ENCODE measurements at places on chromosomes 1 and 21.

GRCh38 chr1:227169343-227169742, 148.9 kb downstream of the CDC42BPA start:
- no peak for DNase-seq

- no peak for DNase-seq
Observed at GRCh38 chr1:79193211-79194079, 186.9 kb upstream of the ADGRL4 start.

DNA sequence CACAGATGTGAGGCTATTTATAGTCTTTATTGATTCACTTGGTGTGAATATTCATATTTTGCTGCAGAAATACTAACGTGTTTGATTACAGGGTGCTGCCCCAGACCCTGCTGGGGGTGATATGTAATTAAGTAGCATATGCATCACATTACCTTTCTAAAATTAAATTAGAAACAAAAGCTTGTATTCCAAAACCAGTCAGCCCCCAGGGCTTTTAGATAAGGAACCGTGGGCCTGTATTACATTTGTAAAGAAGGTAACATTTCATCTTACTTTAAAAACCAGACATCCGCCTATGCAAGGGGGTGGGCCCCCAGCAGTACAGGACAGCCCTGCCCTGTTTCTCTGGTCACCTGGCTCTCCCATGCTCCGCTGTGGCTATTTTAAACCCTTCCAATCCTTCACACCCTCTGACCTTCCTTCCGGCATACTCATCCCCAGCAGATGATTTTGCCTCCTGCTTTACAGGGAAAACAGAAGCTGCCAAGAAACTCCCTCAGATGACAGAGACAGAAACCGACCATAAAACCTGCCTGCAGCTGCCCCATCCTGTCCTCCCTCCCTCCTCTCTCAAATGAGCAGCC, 22.0 kb upstream of the KCNC4 start:
- DNase-seq, result no peak

- DNase-seq, result no peak
Observed at GRCh38 chr1:242639104-242639503, 114.6 kb upstream of the PLD5 start.

DNA sequence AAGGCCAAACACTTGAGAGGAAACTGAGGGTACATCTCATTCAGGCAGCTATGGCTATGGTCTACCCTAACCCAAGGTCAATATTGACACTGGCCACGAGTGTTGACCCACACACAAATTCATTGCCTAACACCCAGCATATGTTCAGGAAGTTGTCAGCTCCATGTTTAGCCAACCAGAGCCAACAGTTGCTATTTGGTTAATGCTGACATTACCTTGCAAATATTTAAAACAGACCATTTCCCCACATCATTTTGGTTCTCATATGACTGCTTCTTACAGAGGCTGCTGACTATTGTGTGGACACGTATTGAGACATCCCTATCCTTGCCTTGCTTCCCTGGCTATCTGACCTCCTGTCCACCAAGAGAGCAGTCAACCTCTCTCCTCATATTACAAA, 97.3 kb downstream of the LMX1A start:
- DNase-seq, result no peak

DNA sequence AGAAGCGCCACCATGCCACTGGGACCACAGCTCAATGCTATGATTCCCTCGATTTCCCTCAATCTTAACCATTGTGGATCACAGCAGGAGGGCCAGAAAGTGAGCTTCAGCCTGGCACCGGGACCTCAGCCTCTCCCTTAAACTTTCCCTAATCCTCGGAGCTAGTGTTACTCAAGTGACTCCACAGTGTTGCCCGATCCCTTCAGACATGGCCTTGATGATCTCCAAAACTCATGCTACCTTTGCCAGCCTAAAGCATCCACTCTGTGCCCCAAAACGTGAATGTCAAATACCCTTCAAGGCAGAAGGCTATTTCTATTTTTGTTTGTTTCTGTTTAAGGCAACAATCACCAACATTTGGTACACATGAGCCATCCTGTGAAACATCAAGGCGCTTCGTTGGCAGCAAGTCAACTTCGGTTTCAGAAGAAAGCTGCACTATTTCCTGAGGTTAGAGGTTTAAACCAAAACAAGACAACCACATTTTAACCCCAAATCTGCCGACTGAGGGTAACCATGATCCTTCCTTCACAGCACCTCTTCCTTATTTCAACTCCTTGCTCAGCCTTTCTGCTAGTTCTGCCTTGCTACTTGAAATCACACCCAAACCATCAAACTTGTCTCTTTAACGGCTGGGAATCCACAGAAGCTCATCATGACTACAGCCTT, 94.4 kb upstream of the KRTAP19-8 start:
- DNase-seq, result peak; percentile 52

GRCh38 chr1:185861630-185862029, 127.4 kb downstream of the HMCN1 start:
- no peak for DNase-seq

DNA sequence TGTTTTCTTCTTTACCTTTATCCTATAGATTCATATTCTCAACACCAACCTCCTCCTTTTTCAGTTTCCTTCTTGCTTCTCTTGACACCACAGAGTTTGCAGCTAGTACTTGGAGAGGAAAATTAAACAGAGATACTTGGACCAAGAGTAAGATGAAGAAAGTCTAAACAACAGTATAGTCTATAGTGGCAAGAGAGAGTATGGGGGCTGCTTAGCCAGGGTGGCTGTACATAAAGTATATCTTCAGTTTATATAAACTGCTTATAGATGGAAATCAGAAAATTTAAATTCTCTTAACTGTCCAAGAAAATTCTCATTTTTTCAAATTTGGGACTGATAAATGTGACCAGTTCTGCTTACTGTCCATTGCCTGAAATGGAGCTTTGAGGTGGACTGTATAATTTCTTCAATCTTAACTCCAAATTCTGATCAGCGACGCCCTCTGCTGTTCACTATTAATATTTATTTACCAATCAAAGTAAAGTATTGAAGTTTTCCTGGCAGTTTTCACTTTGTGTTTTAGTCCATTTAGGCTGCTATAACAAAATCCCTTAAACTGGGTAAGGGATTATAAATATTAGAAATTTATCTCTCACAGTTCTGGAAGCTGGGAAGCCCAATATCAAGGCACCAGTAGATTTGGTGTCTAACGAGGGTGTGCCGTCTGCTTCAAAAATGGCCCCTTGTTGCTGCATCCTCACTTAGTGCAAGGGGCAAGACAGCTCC, 14.8 kb upstream of the METTL18 start:
- DNase-seq, result peak; percentile 13

- no peak for DNase-seq
Observed at GRCh38 chr1:61254634-61255357, 172.4 kb downstream of the NFIA start.

GRCh38 chr1:167673265-167673664, 43.2 kb downstream of the RCSD1 start:
- DNase-seq, result no peak

DNA sequence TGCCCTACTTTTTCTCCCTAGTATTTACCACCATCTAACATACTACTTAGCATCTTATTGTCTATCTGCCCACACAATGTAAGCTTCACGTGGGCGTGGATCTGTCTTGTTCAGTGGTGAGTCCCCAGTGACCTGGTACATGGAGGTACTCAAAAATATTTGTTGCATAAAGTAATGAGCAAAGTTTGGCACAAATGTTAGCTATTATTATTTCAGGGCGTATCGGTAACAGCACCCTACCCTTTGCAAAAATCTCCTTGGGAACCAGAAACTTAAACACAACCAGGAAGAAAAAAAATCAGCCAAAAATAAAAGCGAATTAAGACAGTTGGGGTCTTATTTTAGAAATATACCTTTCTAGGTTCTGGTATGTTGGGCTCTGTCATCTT, 454 bp upstream of the NENF start:
- no peak for DNase-seq

- DNase-seq, result no peak
Observed at GRCh38 chr1:113456967-113457366, 66.7 kb downstream of the MAGI3 start.

DNA sequence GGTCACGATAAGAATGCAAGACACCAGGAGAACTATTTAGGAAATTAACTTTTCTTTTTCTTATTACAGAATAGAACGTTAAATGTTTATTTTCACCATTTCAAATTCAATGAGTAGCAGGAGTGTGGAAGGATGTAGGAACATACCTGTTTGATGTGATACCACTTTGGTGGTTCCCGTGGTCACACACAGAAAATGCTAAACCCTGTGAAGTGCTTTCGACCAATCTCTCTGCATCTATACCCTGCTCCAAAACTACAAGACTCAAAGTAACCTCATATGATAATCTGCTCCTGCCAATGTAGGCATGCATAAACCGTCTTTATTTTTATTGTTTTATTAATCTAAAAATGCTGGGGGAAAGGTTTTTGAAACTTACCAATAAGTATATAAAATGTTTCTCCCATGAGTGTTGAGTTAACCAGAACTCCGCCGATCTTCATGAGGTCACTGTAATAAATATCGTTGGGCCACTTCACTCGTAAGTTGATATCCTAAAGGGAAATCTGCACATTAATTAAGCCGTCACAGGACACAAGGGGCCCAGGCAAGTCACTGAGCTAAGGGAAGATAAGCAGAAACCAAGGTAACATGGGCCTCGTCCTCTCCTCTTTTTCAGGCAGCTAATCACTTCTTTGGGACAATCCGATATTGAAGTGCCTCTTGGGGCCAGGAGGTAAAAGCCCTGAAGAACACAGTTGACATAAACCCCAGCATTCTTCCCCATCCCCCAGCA, 60.6 kb downstream of the SIM2 start:
- DNase-seq, result no peak

DNA sequence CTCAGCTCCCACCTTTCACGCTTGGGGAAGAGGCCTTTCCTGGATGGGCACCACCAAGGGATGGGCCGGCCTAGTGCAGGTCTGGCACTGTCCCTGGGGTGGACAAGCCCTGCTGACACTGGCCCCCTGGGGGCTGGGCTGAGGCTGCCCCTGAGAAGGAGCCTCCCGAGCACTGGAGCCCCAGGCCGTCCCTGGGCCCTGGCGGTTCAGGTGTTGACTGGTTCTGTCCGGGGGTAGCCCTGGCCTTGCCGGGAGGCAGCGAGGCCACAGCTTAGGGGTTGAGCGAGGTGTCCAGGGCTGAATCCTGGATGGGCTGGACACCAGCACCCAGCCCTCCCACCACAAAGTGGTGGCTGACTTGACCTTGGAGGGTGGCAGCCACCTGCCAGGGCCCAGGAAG, 49.7 kb upstream of the ACTRT2 start:
- DNase-seq, result no peak

DNA sequence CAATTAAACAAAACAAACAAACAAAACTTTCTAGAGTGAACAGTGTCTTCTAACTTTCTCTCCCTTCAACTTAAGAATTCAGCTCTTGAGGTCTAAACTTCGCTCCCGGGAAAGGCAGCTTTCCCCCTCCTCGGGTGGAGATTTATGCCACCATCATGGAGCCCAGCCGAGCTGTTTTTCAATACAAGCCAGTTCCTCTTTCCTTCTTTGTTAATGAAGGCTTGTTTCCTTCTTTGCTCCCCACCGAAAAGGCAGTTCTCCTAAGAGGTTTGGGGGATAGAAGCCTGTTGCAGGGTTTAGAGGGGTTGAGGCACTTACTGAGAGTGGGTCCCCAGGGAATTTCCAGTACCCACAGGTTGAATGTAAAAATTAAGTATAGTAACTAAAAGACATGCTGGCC, 26.5 kb downstream of the OLIG1 start:
- DNase-seq, result no peak

- no peak for DNase-seq
Observed at GRCh38 chr1:11720525-11720924, 15.4 kb upstream of the AGTRAP start.

GRCh38 chr1:23555986-23556634, 3.2 kb downstream of the ID3 start:
- no peak for DNase-seq

DNA sequence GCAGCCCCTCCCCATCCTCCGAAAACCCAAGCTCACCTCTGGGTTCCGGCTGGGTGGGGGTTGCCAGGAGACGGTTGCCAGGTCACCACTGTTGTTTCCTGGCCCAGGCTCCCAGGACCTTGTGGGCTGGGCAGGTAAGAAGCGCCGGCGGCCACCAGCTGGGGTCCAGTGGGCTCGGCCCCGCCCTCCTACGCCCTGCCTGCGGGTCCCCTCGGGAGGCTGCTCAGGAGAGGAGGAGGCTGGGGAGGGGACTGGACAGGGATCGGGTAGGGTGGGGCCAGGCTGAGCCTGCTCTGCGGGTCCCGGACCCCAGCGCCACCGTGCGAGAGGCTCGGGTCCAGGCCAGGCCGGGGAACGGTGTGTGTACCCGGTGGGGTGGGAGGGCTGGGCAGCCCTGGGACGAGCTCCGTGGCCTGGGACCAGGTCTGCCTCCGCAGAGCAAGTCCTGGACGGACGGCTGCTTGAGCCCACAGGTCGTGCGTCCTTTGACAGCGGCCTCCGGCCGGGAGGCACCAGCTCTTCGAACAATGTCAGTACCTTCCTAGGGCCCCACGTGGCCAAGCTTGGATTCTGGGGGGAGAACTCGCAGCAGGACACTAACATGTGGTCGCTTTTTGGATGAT, at the start of gene TTLL10:
Gene TTLL10 (plus strand): TSS at position 88 of the 623 bp plus-strand sequence. CDS start 5,336 bp downstream, outside the sequence.
- peak; percentile 23 for DNase-seq

DNA sequence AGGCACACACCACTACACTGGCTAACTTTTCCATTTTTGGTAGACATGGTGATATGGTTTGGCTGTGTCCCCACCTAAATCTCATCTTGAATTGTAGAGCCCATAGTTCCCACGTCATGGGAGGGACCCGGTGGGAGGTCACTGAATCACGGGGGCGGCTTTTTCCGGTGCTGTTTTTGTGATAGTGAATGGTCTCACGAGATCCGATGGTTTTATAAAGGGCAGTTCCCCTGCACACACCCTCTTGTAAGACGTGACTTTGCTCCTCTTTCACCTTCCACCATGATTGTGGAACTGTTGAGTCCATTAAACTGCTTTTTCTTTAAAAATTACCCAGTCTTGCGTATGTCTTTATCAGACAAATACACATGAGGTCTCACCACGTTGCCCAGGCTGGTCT, 1.3 kb upstream of the FTCD start:
- no peak for DNase-seq

- DNase-seq, result no peak
Observed at GRCh38 chr1:85605484-85606413, 25.2 kb downstream of the CCN1 start.

DNA sequence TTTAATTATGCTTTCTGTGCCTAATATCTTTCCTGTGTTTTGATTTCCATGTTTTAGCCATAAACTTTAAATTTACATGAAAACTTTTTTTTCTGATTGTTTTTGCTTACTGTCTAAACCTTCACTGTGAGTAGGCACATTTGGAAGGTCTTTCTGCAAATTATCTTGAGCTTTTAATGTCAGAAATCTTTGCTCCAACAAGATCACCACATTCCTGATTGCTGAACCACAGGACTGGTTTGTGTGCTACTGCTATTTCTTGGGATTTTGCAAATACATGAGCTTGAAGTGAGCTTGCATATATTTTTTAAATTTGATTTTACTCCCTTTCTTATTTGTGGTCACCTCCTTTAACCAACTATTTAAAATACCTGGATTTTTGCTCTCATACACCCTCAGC, 61.3 kb downstream of the PTBP2 start:
- DNase-seq, result no peak

DNA sequence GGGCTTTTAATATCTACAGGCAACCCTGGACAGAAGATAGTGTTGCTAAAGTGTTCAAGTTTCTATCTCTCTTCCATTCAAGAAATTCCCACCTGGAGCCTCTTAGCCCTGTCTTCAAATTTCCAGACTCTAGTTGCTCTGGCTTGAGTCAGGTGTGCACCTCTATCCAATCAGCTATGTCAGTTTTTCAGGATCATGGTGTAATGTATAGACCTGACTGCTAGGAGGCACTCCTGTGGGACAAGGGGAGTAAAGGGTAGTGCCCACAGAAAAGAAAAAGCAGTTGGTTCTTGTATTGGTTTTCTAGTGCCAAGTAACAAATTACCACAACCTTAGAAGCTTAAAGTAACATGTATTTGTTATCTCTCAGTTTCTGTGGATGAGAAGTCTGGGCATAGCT, 6.2 kb upstream of the ZRANB2 start:
- no peak for DNase-seq

All from activated CD4-positive, CD25-positive, alpha-beta regulatory T cell treated with anti-CD3 and anti-CD28 coated beads, Interleukin-2, amount 50 U/mL, for 16 hours (primary cell).